ENCODE measurements at places on chromosomes 1 and 21. TPM values are rescaled to one million over a fixed set of nuclear protein-coding genes. Genes with fewer than 3 reads are reported as not detected.

DNA sequence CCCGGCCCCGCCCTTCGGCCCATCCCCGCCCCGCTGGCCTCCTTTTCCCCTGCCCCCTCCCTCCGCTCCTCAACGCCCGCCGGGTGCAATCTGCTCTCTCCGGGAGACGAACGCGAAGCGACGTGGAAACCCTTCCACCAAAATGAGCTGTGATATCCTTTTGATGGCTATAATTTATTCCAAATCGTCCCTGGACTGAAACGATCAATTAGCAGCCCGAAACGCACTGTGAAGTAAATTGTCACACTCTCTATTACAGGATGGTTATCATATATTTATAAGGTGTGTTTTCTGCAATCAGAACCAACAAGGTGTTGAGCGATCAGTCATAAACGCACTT lies 134.6 kb upstream of the BARHL2 start:
- no peak for DNase-seq

GRCh38 chr1:248923352-248924338 lies 17.6 kb downstream of the PGBD2 start:
- DNase-seq = no peak

- peak; percentile 83 for DNase-seq
Measured at GRCh38 chr21:46634966-46635323, 529 bp upstream of the PRMT2 start.

- DNase-seq = no peak
Measured at GRCh38 chr21:39850333-39850732, 16.9 kb upstream of the PCP4 start.

The ADORA3 gene
- not detected for total RNA-seq
